CD8-positive, alpha-beta T cell (primary cell): ENCODE measurements at places on chromosomes 16 and 17. TPM values are rescaled to one million over a fixed set of nuclear protein-coding genes. Genes with fewer than 3 reads are reported as not detected.

DNA sequence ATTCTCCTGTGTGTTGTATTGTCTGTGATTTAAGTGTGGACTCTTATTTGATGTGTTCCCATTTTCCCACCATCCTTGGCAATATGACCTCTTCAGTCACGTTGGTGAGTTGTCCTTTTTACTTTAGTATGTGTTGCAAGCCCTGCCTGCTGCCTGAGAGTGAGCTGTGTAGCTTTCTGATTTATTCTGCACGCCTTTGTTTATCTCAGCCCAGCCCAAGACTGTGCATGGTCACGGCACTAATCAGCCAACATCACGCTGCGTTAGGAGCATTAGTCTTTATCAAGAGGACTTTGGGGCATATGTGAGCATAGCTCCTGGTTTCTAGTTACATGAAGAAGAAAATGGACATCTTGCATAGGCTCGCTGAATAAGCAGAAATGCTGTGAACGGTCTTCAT is 6.0 kb downstream of the TOM1L1 start:
- DNase-seq: no peak

GRCh38 chr17:1375615-1376014 is 24.4 kb downstream of the YWHAE start:
- DNase-seq: peak; percentile 24

DNA sequence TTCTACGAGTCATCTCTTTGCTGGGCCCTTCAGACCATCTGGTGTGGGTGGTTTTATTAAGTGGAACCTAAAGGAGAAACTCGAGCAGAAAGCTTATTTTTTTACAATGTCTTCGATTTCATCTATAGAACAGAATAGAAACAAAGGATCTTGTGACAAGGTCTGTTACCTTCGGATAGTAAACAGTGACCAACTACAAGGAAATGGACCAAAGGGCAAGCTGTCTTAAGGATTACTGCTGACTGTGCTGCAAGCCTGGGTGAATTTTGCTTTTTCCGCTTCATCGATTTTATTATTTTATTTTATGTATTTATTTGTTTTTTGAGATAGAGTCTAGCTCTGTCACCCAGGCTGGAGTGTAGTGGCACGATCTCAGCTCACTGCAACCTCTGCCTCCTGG is 348.9 kb upstream of the ERCC4 start:
- no peak for DNase-seq

TGFB1I1 gene
- 0.60 TPM for total RNA-seq

ADGRG1 gene
- 3.8 TPM for total RNA-seq

GRCh38 chr17:79547586-79547985 is 63.3 kb downstream of the RBFOX3 start:
- DNase-seq: no peak
